Omental fat pad (tissue), 4 donors: ENCODE measurements at places on chromosomes 3 and 15. TPM values are rescaled to one million over a fixed set of nuclear protein-coding genes. Genes with fewer than 3 reads are reported as not detected.

- DNase-seq: no peak
These were observed 329.8 kb upstream of the GRM7 start for GRCh38 chr3:6531153-6531552.

- DNase-seq: no peak
These were observed 517.3 kb downstream of the MECOM start for GRCh38 chr3:169146179-169146665.

GRCh38 chr3:157147099-157147803 lies 12.7 kb downstream of the CCNL1 start:
- DNase-seq: no peak

DNA sequence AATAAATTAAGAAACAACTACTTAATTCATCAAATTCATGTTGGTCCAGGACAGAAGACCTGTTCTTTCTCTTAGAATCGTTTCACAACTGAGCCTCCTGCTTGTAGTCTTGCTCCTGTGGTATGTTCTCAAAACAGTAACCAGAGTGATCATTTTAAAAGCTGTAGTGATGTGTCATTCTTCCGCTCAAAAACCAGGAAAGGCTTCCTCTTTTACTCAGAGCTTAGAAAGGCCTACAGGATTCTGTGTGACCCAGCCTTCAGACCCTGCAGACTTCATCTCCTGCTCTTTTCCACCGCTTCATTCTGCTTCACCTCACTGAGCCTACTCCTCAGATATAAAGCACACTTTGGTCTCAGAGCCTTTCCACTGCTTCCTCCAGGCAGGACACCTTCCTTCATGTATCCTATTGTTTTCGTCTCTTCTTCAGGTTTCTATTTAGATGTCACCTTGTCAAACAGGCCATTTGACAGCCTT lies 22.7 kb downstream of the ST6GAL1 start:
- no peak for DNase-seq

GRCh38 chr15:25989327-25989726 lies 126.2 kb upstream of the ATP10A start:
- no peak for DNase-seq

DNA sequence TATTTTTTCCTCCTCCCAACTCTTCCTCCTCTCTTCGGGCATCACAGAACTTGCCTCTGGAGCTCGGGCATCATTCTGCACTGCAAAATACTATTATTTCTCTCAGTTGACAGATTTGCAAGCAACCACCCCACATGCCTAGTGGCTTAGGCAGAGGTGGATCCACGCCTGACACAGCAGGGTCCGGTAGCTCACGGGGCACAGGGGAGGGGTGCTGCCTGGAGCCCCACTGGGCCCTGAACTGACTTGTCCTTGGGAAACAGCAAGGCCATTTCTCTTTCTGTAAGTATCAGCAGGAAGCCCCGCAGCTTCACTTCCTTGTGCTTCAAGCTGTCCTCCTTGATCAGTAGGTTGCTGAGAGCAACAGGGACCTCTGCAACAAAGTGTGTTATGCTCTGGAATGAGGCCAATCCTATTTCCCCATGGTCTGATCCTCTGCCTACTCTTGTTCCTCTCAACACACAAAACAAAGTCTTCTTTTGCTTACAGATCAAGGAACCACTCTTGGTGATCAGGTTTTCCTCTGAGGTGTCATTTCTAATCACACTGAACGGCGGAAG lies 69.1 kb downstream of the FAM174B start:
- no peak for DNase-seq

DNA sequence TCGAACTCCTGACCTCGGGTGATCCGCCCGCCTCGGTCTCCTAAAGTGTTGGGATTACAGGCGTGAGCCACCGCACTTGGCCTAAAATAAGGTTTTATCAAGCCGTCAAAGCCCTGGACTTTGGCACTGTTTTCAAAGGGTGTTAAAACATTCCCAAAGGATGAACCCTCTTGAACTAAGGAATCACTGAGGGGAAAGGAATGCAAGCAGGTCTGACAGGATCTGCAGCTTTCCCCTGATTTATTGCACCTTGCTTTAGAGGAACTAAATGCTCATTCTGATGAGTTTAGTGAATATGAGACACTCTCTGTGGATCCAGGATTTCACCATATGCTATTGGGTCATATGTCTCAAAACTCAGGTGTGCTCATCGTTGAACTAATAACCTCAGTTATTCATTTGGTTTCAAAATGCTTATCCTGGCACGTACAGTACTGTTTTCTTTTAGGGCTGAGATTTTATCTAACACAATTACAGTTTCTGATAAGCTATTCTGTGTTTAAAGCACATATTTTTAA lies 63.0 kb upstream of the TSC22D2 start:
- DNase-seq: no peak

DNA sequence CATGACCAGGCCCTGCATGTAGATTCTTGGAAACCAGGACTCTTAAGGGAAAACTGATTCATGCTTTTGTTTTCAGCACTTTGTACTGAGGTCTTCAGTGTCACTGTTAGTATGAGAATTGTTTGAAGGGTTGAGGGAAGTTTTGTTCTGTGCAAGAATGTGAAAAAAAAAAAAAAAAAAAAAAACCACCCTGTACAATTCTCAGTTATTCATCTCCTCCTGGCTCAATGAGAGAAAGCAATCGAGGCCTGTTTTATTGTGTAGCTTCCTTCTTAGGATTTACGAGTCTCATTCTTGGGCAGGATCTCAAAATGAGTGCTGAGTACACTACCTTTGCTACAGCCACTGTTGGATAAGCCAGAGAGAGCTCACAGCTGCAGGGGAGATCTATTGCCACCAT lies 469.5 kb downstream of the CNTN4 start:
- no peak for DNase-seq

- DNase-seq: no peak
These were observed 187.7 kb downstream of the THSD4 start for GRCh38 chr15:71302861-71303410.

GRCh38 chr3:70580021-70580420 lies 267.6 kb upstream of the MDFIC2 start:
- no peak for DNase-seq

- no peak for DNase-seq
These were observed 92.8 kb upstream of the DCBLD2 start for GRCh38 chr3:98994128-98994762.

- no peak for DNase-seq
These were observed 230.9 kb downstream of the XXYLT1 start for GRCh38 chr3:195040094-195040493.

DNA sequence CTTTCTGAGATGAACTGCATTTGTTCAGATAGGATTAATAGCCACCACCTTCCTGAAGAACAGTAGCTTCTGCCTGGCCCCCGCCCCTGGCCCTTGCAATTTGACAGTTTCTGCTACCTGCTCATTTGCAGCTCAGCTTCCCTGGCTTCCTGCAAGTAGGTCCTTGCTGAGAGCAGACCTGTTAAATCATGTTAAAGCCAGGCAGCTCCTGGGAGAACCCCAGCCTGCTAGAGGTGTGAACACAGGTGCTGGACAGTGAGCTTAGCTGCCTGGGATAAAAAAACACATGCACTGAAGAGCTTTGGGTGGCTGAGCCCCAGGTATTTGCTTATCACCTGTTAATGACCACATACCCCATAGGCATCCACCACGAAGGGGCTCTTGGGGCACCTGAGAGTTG lies 143.4 kb downstream of the PTPRG start:
- no peak for DNase-seq

DNA sequence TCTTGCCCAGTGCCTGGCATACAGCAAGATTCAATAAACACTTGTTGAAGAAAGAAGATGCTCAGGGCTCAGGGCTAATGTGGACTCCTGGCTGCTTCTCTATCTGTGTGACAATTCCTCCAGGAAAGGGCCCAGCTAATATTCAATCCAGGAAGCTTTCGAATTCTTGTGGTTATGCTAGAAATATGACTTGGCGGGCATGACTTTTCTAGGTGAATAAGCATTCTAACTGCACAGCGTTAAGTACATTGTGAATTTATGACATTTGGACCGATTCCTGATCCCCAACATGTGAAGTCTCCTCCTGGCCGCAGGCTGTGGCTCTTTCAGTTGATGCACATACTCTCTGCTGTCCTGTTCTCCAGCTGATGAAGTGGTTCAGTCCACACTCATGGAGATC lies 117.0 kb downstream of the IMPG2 start:
- no peak for DNase-seq

Gene APBA2
- total RNA-seq: 3.0 TPM

Gene TWF2
- 116 TPM for total RNA-seq

Gene POLQ
- 0.84 TPM for total RNA-seq

Gene PRICKLE2
- total RNA-seq: 56.1 TPM

Gene NAA80
- total RNA-seq: 8.4 TPM

Gene IDH2
- 43.7 TPM for total RNA-seq

Gene ARF4
- total RNA-seq: 134 TPM

Gene DOCK3
- total RNA-seq: 0.16 TPM

Gene C3orf70
- total RNA-seq: 2.8 TPM
